Cardiac muscle cell (in vitro differentiated cells and primary cell): ENCODE measurements at places on chromosomes 16 and 17.
A peak's percentile ranks its signal among the peaks of the same experiment; 100 is the strongest.

- no peaks in the 10 kb centered on the region for H3K4me1 ChIP-seq
- H3K27ac ChIP-seq: no peak overlapping the region
- no peaks in the 10 kb centered on the region for H3K36me3 ChIP-seq
- no peak for DNase-seq
Measured at GRCh38 chr16:22216191-22216831, 10.2 kb downstream of the EEF2K start.

DNA sequence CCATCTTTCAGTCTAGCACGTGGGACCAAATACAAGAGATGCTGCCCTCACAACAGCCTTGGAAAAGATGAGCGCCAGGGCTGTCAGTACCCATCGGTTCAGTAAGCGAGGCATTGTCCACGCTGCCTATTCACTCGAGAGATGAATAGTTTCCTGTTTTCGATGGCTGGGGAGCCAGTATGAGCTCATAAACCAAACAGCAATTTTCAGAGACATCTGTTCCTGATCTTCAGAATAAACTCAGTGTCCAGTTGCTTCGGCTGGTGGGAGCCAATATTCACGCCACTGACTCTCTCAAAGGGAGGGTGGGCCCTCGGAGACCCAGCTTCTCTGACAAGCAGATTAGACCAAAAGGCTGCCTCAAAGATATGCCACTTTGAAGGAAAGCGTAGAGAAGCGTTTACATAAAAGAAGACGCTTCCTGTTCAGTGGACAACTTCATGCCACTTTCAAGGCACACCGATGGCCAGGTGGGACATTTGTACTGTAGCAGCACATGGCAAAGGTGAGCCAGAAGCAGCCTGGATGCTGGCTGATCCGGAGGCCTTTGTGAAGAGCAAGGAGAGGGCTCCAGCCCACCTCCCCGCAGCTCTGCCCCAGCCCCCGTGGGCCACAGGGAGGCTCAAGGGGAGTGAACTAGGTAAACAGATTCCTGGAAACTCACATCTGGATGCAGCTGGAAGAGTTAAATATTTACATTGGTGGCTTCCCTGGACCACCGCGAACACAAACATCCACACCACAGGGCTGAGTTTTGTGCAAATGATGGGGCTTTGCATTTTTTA, 6.0 kb downstream of the TIMM22 start:
- H3K27me3 ChIP-seq: no peaks in the 10 kb centered on the region
- peak overlapping the region; percentile 76 for H3K27ac ChIP-seq
- no peak for DNase-seq
- no peak overlapping the region for H3K4me3 ChIP-seq

DNA sequence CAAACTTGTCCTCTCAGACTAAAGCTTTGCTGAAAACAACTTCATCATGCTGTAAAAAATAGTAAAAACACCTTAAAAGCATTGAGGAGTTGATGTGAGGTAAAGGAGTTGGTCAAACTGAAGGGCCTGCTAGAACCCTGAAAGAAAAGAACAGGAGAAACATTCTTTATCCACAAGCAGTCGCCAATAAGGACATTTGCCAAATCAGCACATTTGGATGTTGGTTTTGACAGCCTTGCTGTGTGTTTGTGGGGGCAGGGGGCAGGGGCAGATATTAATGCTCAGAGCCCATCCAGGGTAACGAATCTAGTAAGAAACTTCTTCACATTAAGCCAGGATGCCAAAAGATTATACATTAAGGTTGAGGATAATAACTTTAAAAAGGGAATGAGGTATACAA, 399.9 kb upstream of the ZFHX3 start:
- no peak overlapping the region for H3K4me3 ChIP-seq
- H3K27ac ChIP-seq: no peak overlapping the region
- no peaks in the 10 kb centered on the region for H3K36me3 ChIP-seq

DNA sequence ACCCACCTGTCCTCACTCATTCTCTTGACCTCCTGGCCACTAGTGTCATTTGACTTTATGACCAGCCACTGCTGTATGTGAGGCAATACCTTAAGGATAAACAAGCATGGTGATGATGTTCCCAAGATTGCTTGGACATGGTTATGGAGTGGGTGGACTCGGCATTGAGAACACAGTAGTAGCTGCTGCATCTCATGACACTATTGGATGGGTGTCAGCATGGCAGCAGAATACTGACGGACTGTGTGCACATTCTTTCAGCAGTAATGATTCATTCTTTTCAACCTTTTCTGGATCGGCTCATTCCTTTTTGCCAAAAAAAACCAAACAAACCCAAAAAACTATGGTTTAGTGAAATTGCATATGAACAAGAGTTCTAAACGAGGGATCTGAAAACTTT, 13.5 kb downstream of the SPECC1 start:
- no peak for DNase-seq
- no peak overlapping the region for H3K27ac ChIP-seq
- H3K4me1 ChIP-seq: no peaks in the 10 kb centered on the region
- no peaks in the 10 kb centered on the region for H3K36me3 ChIP-seq
- peaks cover 2% of the 10 kb centered on the region for H3K27me3 ChIP-seq
- no peak overlapping the region for H3K4me3 ChIP-seq

DNA sequence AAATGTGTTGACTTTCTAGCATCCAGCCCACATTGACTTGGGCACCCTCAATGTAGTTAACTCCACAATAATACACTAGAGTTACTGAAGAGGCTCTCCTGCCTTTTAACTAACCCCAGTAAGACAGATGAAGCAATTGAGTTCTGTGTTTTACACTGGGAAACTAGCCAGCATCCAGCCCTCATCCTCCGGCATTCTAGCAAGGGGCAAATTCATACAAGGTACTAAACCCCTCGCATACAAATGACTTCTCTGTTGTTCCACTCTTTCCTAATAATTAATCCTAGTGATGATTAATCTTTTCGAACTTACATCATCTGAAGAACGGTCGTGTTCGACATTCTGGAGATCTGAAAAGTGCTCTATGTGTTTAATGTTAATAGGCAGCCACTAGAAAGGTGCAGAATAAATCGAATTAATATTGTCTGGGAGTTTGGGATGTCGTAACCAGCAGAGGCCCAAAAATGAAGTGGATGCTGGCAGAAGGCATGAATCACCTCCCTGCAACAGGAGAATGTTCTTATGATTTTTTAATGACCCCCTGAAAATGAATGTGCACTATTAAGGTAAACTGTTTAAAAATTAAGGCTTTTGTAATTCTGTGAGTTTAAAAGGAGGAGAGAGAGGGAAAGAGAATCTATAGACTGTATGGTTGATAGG, 249.4 kb downstream of the SNX29 start:
- H3K27me3 ChIP-seq: no peaks in the 10 kb centered on the region
- no peak overlapping the region for H3K27ac ChIP-seq
- no peak overlapping the region for H3K4me3 ChIP-seq
- H3K4me1 ChIP-seq: no peaks in the 10 kb centered on the region

DNA sequence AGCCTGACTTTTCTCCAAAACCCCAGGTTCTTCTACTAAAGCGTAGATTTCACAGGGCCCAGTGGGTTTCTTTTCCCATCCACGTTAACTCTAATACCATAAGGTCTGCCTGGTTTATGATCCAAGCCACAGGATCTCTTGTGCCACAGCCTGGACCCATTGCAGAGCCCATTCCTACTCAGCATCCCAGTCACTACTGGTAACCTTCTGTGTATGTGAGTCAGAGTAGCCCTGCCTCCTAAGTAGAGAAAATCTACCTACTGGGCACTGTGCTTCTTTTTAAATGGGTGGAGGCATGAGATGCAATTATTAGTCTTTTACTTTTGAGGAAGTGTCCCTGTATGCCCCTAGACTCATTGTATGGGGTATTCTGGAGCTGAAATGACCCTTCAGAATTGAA, 13.5 kb downstream of the CCL11 start:
- no peaks in the 10 kb centered on the region for H3K4me1 ChIP-seq
- H3K27me3 ChIP-seq: no peaks in the 10 kb centered on the region
- no peak overlapping the region for H3K4me3 ChIP-seq
- DNase-seq: no peak

- H3K27ac ChIP-seq: no peak overlapping the region
- H3K36me3 ChIP-seq: no peaks in the 10 kb centered on the region
- no peak for DNase-seq
- H3K4me3 ChIP-seq: no peak overlapping the region
- H3K4me1 ChIP-seq: peaks cover 10% of the 10 kb centered on the region
Measured at GRCh38 chr16:58906981-58907715, 173.0 kb upstream of the GOT2 start.

DNA sequence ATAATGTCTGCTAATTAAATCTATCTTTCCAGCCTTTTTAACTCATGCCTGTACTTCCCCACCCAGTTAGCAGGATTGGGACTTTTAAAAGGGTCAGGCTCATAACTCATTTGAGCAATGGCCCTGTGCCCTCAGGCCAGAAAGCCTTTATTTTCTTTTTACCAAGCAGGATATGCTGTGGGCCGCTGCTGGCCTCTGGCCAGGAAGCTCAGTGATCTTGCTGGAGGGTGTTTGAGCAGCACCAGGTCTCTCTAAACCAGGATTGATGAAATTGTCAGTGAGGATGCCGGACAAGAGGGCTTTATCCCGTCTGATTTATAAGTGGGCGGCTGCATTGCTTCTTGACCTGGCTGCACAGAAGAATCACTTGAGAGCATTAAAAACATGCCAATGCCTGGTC, 187.8 kb downstream of the RAB11FIP4 start:
- DNase-seq: no peak
- no peak overlapping the region for H3K4me3 ChIP-seq
- no peak overlapping the region for H3K27ac ChIP-seq
- no peaks in the 10 kb centered on the region for H3K27me3 ChIP-seq
- H3K4me1 ChIP-seq: no peaks in the 10 kb centered on the region

GRCh38 chr16:78768226-78768625, 668.8 kb downstream of the WWOX start:
- no peak overlapping the region for H3K4me3 ChIP-seq
- no peaks in the 10 kb centered on the region for H3K27me3 ChIP-seq
- DNase-seq: no peak
- no peaks in the 10 kb centered on the region for H3K4me1 ChIP-seq
- H3K36me3 ChIP-seq: no peaks in the 10 kb centered on the region

DNA sequence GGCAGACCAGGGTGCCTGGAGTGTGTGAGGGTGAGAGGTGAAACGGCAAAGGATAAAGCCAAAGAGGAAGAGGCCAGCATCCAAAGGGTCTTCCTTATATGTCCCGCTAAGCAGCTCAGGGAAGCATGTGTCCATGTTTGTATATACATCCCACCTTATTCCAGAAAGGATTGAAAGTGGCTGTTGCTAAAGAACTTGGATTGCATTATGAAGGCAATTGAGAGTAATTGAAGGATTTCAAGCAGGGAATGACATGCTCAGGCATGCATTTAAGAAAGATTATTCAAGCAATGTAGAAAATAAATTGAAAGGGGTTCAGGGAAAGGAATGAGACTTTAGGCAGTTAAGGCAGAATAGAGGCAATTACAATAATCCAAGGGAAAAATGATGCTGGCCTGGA, 237.6 kb upstream of the SOX9 start:
- no peak overlapping the region for H3K27ac ChIP-seq
- no peaks in the 10 kb centered on the region for H3K36me3 ChIP-seq
- DNase-seq: no peak
- H3K4me3 ChIP-seq: no peak overlapping the region

GRCh38 chr17:39981766-39982375, 1.3 kb downstream of the PSMD3 start:
- peak overlapping the region; percentile 79 for H3K4me3 ChIP-seq
- H3K4me1 ChIP-seq: peaks cover 8% of the 10 kb centered on the region
- peaks cover 23% of the 10 kb centered on the region for H3K36me3 ChIP-seq
- peak overlapping the region; percentile 94 for H3K27ac ChIP-seq
- no peaks in the 10 kb centered on the region for H3K27me3 ChIP-seq
- DNase-seq: no peak

- H3K27ac ChIP-seq: no peak overlapping the region
- no peaks in the 10 kb centered on the region for H3K27me3 ChIP-seq
- no peak for DNase-seq
- peaks cover 4% of the 10 kb centered on the region for H3K4me1 ChIP-seq
- no peaks in the 10 kb centered on the region for H3K36me3 ChIP-seq
Measured at GRCh38 chr16:16830401-16830800, 451.5 kb downstream of the NPIPA7 start.

DNA sequence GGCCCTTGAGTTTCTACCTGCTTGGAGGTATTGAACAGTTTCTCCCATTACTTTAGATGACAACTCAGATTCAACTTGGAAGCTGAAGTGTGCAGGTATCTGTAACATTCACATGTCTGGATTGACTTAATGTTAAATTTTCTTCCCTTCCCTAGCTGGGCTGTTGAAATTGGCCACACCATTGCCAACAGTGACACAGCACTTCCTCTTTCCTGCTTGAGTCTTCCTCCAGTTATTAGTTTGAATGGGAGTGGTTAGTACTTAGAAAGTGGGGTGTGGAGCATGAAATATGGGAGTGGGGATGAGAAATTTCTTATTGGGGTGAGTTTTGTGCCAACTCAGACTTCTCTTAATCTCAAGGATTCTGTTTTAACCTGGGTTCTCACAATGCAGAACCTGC, 454.9 kb downstream of the KCNJ2 start:
- H3K4me1 ChIP-seq: no peaks in the 10 kb centered on the region
- H3K27me3 ChIP-seq: no peaks in the 10 kb centered on the region
- H3K4me3 ChIP-seq: no peak overlapping the region
- no peak for DNase-seq

DNA sequence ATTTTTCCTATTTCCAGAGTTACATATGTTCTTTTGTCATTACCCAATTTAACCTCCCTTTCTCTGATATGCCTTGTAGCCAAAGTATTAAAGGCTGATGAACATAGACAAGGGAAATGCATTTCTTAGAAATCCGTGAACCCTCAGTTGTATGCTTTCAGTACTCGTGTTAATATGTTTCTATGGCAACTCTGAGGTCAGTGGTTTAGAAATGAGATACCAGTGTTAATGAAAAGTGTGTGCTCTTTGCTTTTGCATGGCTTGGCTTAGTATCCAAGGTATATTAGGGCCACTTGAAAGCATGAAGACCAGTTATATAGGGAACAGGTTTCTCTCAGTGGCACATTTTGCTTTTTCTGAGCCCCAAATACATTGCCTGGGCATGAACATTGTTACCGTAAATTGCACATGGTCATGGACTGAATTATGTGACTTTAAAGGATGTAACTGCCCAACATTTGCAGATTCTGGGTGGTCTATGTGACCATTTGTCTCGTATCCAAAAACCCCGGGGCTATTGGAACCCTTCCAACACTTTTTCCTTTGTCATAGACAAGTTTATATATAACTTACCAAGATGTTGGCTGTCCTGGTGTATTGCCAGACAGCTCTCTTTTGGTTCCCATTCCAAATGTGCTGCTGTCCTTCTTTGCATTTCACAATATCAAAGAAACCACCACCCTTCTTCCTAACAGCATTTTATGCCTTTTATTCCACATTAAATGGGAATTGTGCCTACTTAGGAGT, 17.5 kb downstream of the ABHD15 start:
- H3K4me1 ChIP-seq: no peaks in the 10 kb centered on the region
- peak; percentile 60 for DNase-seq
- H3K27me3 ChIP-seq: no peaks in the 10 kb centered on the region
- H3K36me3 ChIP-seq: peaks cover 3% of the 10 kb centered on the region

- no peaks in the 10 kb centered on the region for H3K27me3 ChIP-seq
- no peak for DNase-seq
- H3K4me1 ChIP-seq: no peaks in the 10 kb centered on the region
Measured at GRCh38 chr16:5065813-5066212, at the start of gene C16orf89. TSS of gene C16orf89 (minus strand) at chr16:5065956. CDS start at chr16:5065908, 48 bp downstream.

DNA sequence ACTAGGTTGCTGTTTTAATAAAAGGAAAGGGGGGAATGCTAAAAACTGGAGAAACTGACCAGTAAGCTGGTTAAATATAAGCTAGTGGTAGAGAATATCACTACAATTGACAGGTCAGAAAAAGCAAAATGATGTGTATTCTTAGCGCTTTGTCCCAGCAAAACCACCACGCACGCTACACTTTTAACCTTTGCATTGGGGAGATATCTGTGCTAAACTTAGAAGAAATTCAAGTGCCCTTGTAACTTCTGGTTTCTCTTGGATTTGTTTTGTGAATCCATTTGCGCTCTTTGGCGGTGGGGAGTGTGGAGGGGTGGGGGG, 1.4 kb downstream of the GAN start:
- H3K4me1 ChIP-seq: peaks cover 25% of the 10 kb centered on the region
- H3K36me3 ChIP-seq: no peaks in the 10 kb centered on the region
- H3K27ac ChIP-seq: peak overlapping the region; percentile 89
- peak overlapping the region; percentile 97 for H3K4me3 ChIP-seq
- H3K27me3 ChIP-seq: no peaks in the 10 kb centered on the region
